Activated CD8-positive, alpha-beta T cell treated with anti-CD3 and anti-CD28 coated beads, Interleukin-2, amount 10 ng/mL, durations not matched to agents 7 days and 5 days (primary cell): ENCODE measurements at places on chromosomes 6 and 20. TPM values are rescaled to one million over a fixed set of nuclear protein-coding genes. Genes with fewer than 3 reads are reported as not detected.

Gene KPNA5
- total RNA-seq: 9.8 TPM

Gene CCN5
- not detected for total RNA-seq

GRCh38 chr6:21436625-21437024, 156.9 kb upstream of the SOX4 start:
- peaks cover 14% of the 10 kb centered on the region for H3K36me3 ChIP-seq
- peaks cover 13% of the 10 kb centered on the region for H3K27me3 ChIP-seq
- H3K4me3 ChIP-seq: no peak overlapping the region
- no peak overlapping the region for H3K27ac ChIP-seq

DNA sequence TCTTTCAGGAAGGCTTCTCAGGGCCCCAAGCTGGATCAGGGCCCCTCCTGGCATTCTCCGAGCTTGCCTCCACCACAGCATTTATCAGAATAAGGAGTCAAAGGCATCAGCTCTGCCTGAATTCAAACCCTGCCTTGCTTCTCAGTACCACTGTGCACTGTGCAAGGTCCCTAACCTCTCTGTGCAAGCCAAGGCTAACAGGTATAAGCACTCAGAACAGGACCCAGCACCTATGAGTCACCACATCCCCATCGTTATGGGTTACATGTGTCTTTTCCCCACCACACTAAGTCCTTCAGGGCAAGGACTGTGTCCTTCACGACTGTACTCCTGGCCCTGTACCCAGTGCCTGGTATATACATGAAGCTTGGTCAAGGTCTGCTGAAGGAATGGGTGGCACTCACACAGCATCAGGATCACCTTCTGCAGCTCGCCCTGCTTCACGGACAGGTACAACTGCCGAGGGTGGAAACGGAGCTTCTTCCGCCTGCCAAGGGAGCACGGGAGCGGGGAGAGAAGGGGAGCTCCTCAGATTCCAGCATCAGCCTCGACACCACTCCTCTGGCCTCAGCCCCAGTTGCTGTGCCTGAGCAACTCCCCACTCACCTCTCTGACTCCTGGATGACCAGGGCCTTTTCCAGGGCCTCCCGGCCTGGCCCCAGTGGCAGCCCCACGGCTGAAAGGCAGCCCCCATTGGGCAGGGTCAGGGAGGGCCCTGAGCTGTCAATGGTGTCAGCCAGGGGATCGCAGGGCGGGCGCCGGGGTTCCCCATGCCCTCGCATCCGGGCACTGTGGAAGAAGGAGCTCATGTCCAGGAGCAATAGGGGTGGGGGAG, 8.6 kb upstream of the SLC44A4 start:
- DNase-seq: no peak
- peaks cover 48% of the 10 kb centered on the region for H3K36me3 ChIP-seq
- no peak overlapping the region for H3K4me3 ChIP-seq
- H3K4me1 ChIP-seq: peaks cover 4% of the 10 kb centered on the region

Gene SLC22A1
- total RNA-seq: 0.16 TPM

GRCh38 chr6:82066991-82067411, 180.5 kb downstream of the IBTK start:
- H3K4me3 ChIP-seq: no peak overlapping the region
- no peaks in the 10 kb centered on the region for H3K36me3 ChIP-seq
- no peak overlapping the region for H3K27ac ChIP-seq
- no peak for DNase-seq
- H3K4me1 ChIP-seq: no peaks in the 10 kb centered on the region

- no peaks in the 10 kb centered on the region for H3K36me3 ChIP-seq
- no peak within 1 kb of the TSS for H3K4me3 ChIP-seq
- peaks cover 14% of the 10 kb centered on the region for H3K27me3 ChIP-seq
- H3K4me1 ChIP-seq: no peaks in the 10 kb centered on the region
- DNase-seq: no peak
Measured at GRCh38 chr6:36269834-36270705, at the start of gene PNPLA1. Gene PNPLA1 (plus strand): TSS chr6:36270060. CDS start chr6:36270460, 400 bp downstream.

GRCh38 chr6:26097268-26097875, 10.1 kb downstream of the HFE start:
- H3K4me1 ChIP-seq: peaks cover 16% of the 10 kb centered on the region
- no peak overlapping the region for H3K4me3 ChIP-seq
- H3K27ac ChIP-seq: no peak overlapping the region
- DNase-seq: peak; percentile 78
- peaks cover 9% of the 10 kb centered on the region for H3K27me3 ChIP-seq
- H3K36me3 ChIP-seq: peaks cover 6% of the 10 kb centered on the region
